ENCODE measurements at places on chromosomes 16 and 17.
A peak's percentile ranks its signal among the peaks of the same experiment; 100 is the strongest.

GRCh38 chr16:87160234-87160636 lies 157.0 kb downstream of the C16orf95 start:
- no peak for DNase-seq

- no peak for DNase-seq
Observed at GRCh38 chr17:72412650-72413076, 291.8 kb downstream of the SOX9 start.

DNA sequence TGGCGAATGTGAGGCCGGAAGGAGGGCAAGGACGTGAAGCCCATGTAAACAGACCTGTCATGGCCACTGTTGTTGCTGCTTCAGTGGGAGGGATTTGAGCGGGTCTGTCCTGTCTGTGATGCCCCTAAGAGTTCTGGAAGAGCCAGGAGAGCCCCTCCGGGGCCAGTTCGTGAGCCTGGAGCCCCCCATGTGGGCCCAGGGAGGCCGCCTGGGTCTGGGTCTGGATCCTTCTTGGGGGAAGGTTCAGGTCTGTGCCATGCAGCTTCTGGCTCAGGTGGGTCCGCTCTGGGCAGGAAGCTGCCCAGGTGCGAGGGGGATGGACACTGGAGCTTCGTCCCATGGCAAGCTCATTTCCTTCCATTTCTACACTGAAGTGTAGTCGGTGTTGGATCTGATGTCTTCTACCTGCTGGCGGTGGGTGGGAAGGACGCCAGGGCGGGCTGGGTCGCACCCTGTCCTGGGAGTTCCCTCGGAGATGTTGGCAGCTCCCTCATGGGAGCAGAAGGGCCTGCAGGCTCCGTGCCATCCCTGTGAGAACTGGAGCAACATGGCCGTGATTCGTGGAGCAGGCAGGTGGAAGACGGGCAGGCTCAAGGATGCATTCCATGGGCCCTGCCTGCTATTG lies 11.2 kb upstream of the WFIKKN1 start:
- no peak for DNase-seq

DNA sequence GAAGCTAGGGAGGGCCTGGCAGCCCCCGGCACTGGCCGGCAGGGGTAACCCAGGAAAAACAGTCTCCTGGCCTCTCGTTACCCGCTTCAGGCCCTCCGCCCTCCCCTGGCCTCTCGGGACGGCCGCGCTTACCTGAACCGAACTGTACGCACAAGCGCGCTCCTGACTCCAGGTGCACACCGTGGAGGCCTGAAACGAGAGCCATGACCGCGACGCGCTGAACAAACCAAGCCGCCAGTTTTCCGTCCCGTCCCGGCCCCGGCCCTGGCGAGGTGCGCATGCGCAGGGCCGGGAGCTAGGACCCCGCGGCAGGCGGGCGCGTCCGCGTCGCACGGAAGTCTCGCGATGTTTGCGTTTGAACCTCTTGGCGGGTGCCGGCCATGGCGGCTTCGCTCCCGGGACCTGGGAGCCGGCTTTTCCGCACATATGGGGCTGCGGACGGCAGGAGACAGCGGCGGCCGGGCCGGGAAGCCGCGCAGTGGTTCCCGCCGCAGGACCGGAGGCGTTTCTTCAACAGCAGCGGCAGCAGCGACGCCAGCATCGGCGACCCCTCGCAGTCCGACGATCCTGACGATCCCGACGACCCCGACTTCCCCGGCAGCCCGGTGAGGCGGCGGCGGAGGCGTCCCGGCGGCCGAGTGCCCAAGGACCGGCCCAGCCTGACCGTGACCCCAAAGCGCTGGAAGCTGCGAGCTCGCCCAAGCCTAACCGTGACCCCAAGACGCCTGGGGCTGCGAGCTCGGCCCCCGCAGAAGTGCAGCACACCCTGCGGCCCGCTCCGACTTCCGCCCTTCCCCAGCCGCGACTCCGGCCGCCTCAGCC lies at the start of gene HASPIN:
HASPIN (plus strand) TSS at position 348 of the 822 bp plus-strand sequence; CDS start at position 381, 33 bp downstream.
- peak; percentile 82 for DNase-seq

GRCh38 chr16:66269617-66270332 lies 96.7 kb upstream of the CDH5 start:
- DNase-seq, result no peak

GRCh38 chr16:82265809-82266208 lies 95.8 kb upstream of the MPHOSPH6 start:
- no peak for DNase-seq

DNA sequence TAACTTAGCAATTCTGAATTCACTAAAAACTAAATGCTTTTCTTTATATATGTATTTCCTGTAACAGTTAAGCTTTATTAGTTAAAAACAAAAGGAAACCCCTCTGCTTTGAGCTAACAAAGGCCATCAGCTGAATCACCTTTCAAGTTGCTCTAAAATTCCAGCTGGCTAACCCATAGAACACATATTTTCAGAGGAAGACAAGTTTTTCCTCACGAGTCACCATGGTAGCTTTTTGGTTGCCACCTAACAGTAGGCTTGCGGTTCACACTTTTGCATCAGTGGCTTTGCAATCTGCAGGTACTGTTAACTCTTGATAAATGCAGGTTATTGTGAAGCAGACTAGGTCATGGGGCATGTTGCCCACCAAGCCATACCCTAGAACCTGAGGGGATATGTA lies 57.6 kb upstream of the IRX5 start:
- no peak for DNase-seq

- no peak for DNase-seq
Observed at GRCh38 chr17:38761612-38762011, 9.1 kb downstream of the PSMB3 start.

DNA sequence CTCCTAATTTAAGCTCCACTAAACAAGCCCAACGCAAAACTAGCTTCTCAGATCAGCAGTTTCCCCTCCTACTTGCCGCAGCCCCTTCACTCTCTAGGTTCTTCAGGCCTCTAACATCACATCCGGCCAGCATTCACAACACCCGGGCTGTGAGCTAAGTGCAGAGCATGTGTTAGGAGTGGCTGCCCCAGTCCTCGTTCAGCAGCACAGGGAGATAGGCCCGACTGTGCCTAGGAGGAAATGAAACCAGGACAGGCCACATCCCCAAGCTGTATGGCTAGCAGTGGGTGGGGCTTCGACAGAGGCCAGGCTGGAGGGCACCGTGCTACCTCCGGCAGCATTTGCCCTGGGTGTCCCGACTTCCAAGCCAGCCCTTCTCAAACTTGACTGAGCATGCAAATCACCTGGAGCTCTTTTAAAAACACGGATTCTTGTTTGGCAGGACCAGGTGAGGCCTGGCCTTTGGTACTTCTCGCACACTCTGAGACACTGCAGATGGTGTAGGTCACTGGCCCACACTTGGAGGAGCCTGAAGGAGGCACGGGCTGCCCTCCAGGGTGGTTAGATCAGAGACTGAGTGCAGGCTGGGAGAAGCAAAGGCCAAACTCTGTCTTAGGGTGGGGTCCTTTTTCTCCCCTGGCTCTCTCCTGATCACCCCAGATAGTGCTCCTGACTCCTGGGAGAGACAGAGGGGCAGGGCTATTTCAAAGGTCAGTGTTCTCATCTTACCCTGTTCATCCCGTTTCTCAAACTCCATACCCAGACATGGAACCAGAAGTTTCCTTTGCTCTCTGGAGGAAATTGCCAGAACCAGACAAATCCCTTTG lies 202.0 kb downstream of the C16orf78 start:
- no peak for DNase-seq

DNA sequence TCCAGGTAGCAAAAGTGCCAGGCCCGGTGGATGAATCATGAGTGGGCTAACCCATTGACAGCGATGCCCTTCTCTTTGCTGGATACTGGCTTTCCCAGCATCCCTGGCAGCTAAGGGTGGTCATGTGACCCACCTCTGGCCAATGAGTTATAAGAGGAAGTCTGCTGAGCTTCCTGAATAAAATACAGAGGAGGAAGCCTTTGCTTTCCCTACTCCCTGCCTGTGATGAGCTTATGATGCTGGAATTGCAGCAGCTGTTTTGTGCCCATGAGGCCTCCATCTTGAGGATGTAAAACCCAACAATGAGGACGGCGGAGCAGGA lies 15.0 kb upstream of the ATP2A3 start:
- no peak for DNase-seq

GRCh38 chr16:58284031-58284430 lies 10.8 kb downstream of the PRSS54 start:
- no peak for DNase-seq

GRCh38 chr17:50501054-50501453 lies 7.2 kb upstream of the MYCBPAP start:
- DNase-seq, result no peak

GRCh38 chr17:68222606-68223005 lies 25.2 kb upstream of the AMZ2 start:
- DNase-seq, result no peak

DNA sequence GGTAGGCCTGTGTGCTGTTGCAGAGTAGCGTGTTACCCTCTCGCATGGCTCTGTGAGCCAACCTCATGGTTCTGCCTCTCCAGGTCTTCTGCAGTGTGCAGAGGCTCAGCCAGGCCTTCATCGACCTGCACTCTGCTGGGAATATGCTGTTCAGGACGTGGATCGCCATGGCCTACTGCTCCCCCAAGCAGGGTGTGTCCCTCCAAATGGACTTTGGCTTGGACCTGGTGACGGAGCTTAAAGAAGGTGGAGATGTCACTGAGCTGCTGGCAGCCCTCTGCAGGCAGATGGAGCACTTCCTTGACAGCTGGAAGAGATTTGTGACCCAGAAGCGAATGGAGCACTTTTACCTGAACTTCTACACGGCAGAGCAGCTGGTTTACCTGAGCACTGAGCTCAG lies 75.8 kb upstream of the ENDOV start:
- no peak for DNase-seq

- no peak for DNase-seq
Observed at GRCh38 chr17:62064029-62064790, 868 bp downstream of the MED13 start.

GRCh38 chr17:50934672-50935220 lies 68.6 kb upstream of the TOB1 start:
- DNase-seq, result no peak

GRCh38 chr17:77537566-77537965 lies 396.8 kb downstream of the SEC14L1 start:
- DNase-seq, result no peak

GRCh38 chr17:57535249-57535966 lies 209.7 kb downstream of the CCDC182 start:
- no peak for DNase-seq

DNA sequence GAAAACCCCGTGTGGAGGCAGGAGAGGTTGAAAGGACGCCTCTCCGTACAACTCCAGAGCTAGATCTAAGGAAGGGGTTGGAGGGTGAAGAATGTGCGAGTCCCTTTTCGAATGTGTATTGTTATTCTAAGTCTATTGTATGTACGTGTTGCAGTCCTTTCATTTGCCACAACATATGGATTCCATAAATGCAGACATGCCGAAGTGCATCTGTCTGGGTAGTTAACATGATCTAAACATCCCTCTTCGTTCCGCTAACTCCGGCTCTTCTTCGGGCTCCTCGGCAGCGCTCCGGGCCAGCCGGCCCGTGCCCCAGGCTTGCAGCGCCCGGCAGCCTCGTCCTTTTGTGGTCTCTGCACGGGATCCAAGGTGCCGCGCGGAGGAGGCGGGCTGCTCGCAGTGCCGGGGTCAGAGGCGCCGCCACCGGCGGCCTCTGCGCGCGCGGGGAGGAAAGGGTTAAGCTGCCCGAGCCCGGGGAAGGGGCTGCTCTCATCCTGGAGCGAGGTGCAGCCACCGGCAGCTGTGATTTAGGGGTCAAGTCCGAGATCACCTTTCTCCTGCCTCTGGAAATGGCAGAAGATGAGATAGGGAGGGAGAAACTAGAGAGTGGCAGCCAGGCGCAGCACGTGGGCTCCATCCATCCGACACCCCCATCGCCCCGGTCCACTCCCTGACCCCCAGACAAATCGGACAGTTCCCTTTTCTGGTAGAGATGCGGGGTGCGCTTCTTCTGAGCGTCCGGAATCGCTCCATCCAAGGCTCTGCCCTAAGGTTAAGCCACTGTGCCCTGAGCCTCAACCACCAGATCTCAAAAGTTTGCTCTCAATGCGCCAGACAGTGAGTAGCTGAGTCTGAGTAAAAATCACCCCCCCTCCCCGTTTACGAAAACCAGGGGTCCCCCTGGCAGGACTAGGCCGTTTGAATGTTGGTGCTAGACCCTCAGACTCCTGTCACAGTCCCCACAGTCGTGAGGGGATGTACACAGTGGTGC lies 15.1 kb upstream of the ZFHX3 start:
- DNase-seq, result no peak

- no peak for DNase-seq
Observed at GRCh38 chr17:73783382-73783766, 139.1 kb upstream of the SDK2 start.

DNA sequence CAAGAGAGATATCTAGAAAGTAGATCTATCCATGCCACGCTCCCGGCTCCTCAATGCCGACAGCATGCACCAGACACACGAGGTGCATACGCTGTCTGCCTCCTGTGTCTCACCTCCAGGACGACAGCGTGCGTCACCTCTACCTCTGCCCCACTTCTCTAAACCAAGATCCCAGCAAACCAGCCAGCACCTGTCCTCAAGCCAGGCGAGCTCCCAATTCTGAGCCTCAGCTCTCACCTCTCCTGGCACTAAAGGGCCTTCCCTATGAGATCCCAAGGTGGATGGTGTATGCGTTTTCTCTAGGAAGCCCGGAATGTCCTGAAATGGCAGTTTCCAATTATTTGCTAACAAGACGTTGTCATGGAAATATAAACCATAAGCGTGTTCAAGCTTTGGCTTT lies 36.2 kb upstream of the RCVRN start:
- no peak for DNase-seq

DNA sequence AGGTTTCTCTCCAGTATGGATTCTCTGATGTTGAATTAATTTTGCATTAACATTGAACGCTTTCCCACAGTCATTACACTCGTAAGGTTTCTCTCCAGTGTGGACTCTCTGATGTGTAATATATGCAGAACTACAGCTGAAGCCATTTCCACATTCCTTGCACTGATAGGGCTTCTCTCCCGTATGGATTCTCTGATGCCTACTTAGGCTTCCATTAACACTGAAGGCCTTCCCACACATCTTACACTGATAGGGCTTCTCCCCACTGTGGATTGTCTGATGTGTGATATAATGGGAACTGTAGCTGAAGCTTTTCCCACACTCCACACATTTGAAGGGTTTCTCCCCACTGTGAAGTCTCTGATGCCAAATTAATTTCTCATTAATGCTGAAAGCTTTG lies 7.2 kb upstream of the TLE7 start:
- DNase-seq, result no peak

DNA sequence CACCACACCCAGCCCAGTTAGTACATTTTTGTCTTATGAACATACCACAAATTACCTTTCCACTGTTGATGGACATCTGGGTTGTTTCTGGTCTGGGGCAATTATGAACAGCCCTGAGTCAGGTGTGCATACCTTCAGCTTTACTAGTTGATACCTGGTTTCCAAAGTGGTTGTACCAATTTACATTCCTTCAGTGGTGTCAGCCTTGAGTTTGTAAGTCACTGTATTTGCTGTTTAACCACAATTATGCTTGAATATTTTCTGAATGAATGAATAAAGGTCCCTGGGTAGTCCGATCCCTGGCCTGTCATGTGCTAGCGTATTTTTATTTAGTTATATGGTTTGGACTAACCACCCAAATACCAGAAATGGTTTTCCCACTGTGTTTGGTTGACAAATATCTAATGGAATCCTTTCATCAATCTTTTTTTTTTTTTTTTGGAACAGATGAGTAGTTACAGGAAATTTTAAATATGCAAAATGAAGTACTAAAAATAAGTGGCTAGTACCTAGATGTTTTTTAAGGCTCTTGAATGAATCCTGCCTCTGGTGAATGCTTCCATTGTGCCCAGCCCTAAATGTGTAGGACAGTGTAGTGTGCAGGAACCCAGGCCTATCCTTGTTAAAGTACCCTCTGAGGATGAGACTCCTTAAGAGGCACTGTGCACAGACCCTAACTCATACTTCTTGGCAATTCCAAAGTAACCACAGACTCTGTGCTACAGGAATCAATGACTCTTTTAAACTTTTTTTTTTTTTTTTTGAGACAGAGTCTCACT lies 3.7 kb downstream of the DUSP14 start:
- DNase-seq, result no peak
